T-helper 2 cell treated with Interferon-gamma antibody and Interleukin-4, amounts not matched to agents 5 μg/mL and 100 μg/mL, for 36 hours (primary cell): ENCODE measurements at places on chromosomes 2 and 18.
A peak's percentile ranks its signal among the peaks of the same experiment; 100 is the strongest.

DNA sequence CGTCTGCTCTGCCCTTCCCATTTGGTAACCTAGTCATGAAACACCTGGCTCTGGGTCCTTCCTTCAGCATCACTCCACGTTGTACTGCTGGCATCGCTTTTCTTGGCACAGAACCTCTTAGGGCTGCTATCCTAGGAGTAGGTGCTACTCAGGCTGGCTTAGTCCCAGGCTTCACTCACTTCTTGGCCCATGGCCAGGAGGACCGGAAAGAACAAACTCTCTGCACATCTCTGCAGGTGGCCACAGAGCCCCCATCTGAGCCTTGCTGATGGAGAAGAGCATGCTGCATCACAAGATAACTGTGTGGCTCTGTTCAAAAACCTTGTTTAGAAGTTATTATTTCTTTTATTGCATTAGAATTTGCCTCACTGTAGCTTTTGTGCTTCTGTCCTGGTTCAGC lies 447.2 kb upstream of the TNP1 start:
- H3K27ac ChIP-seq, result no peak overlapping the region
- H3K4me3 ChIP-seq, result no peak overlapping the region
- H3K36me3 ChIP-seq, result no peaks in the 10 kb centered on the region

DNA sequence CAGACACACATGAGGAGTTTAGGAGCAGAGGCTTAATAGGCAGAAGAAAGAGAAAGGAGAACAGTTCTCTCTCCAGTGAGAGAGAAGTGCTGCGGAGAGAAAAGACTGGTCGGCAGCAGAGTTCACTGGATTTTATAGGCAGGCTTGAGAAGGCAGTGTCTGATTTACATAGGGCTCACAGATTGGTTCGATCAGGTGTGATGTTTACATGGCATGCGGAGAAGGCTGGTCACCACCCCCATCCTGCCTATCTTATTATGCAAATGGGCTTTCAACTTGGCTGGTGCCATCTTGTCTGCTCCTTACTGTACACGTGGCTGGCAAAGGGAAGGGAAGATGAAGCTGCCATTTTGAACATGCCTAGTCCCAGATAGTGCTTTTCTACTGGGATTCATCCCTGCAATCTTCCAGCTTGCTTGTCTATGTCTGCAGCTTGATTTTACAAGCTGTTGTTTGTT lies 113.4 kb downstream of the AP1S3 start:
- H3K4me3 ChIP-seq, result no peak overlapping the region
- no peaks in the 10 kb centered on the region for H3K36me3 ChIP-seq
- H3K27me3 ChIP-seq, result peaks cover 4% of the 10 kb centered on the region
- no peak overlapping the region for H3K27ac ChIP-seq

- H3K27ac ChIP-seq, result no peak overlapping the region
- H3K27me3 ChIP-seq, result peaks cover 66% of the 10 kb centered on the region
- peak overlapping the region; percentile 44 for H3K4me3 ChIP-seq
- H3K4me1 ChIP-seq, result peaks cover 2% of the 10 kb centered on the region
- DNase-seq, result no peak
Measured at GRCh38 chr18:50192995-50193795, 1.8 kb downstream of the MYO5B start.

DNA sequence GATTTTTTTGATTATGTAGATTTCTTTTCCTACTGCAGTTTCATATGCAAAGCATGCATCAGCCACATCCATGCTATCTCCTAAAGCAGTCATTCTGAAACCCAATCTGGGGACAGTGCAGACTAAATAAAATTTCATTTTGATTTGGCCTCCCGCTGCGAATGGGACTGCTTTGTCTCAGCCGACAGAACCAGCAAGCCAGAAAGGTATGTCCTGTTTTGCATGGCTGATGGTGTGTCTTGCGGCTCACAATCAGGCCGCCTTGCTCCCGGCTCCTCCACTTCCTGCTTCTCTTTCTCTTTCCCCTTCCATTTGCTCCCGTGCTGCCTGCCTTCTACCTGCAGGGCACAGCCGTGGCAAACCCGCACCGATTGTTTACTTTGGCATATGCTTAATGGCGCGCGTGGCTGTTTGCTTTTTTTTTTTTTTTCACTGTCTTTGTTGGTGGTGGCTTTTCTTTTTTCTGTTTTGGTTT lies 419.6 kb upstream of the POU3F3 start:
- no peak for DNase-seq
- no peak overlapping the region for H3K27ac ChIP-seq
- peaks cover 18% of the 10 kb centered on the region for H3K27me3 ChIP-seq
- H3K4me3 ChIP-seq, result peak overlapping the region; percentile 41

DNA sequence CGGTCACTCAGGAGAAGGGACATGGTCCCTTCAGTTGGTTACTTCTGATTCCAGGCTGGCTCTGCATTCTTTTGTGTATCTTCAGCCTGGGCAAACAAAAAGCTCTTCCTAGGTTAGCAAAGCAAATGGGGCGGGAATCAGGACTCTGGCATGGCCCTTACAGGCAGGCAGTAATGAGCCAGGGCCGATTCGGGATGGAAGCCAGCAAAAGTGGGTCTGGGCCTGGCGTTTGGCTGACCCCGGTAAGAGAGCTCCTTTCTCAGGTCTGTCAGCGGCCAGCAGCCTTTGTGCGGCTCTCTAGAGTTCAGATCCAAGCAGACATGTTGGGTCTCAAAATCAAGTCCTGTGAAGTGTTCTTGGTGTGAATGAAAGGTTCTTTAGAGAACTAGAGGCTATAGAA lies 81.5 kb upstream of the EML6 start:
- DNase-seq, result no peak
- H3K27me3 ChIP-seq, result no peaks in the 10 kb centered on the region
- no peak overlapping the region for H3K27ac ChIP-seq
- H3K4me1 ChIP-seq, result peaks cover 5% of the 10 kb centered on the region
- H3K36me3 ChIP-seq, result peaks cover 70% of the 10 kb centered on the region
- H3K4me3 ChIP-seq, result no peak overlapping the region

GRCh38 chr18:11511434-11512095 lies 97.8 kb upstream of the SLC35G4 start:
- H3K27ac ChIP-seq, result no peak overlapping the region
- H3K4me1 ChIP-seq, result peaks cover 10% of the 10 kb centered on the region
- peaks cover 17% of the 10 kb centered on the region for H3K27me3 ChIP-seq
- no peak for DNase-seq
- no peaks in the 10 kb centered on the region for H3K36me3 ChIP-seq
- peak overlapping the region; percentile 12 for H3K4me3 ChIP-seq

DNA sequence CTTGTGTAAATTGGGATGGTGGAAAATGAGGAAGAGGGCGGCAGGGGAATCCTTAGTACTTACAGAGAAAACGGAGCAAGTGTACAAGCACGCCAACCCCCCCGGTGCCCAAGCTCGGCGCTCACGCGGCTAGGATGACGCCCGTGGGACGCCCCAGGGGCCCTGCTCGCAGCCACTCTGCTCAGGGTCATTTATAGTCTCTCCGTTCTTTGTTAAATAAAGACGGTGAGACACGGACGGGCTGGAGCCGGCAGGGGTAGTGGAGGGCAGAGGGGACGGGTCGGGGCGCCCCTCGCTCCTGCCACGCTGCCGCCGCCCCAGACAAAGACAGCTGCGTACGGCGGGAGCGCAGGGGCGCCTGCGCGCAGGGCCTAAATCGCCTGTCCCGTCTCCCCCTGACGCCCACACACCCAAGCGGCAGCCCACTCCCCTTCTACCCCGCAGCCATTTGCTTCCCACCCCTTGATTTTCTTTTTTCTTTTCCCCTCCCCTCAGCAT lies 37.8 kb downstream of the PCBP1 start:
- H3K36me3 ChIP-seq, result no peaks in the 10 kb centered on the region
- H3K4me1 ChIP-seq, result peaks cover 60% of the 10 kb centered on the region
- no peaks in the 10 kb centered on the region for H3K27me3 ChIP-seq
- peak overlapping the region; percentile 100 for H3K27ac ChIP-seq
- H3K4me3 ChIP-seq, result peak overlapping the region; percentile 88

GRCh38 chr2:205494537-205495235 lies 187.6 kb upstream of the NRP2 start:
- DNase-seq, result no peak
- H3K4me3 ChIP-seq, result no peak overlapping the region
- peaks cover 12% of the 10 kb centered on the region for H3K27me3 ChIP-seq
- H3K4me1 ChIP-seq, result no peaks in the 10 kb centered on the region
- no peaks in the 10 kb centered on the region for H3K36me3 ChIP-seq
- no peak overlapping the region for H3K27ac ChIP-seq

- no peak for DNase-seq
- H3K27me3 ChIP-seq, result peaks cover under 1% of the 10 kb centered on the region
- H3K4me1 ChIP-seq, result peaks cover 16% of the 10 kb centered on the region
- H3K36me3 ChIP-seq, result peaks cover 3% of the 10 kb centered on the region
- no peak overlapping the region for H3K4me3 ChIP-seq
Measured at GRCh38 chr18:12751503-12751884, 48.7 kb downstream of the PSMG2 start.

GRCh38 chr2:237189799-237190198 lies 104.1 kb downstream of the COPS8 start:
- H3K27me3 ChIP-seq, result peaks cover 3% of the 10 kb centered on the region
- H3K36me3 ChIP-seq, result no peaks in the 10 kb centered on the region
- no peak overlapping the region for H3K4me3 ChIP-seq
- no peaks in the 10 kb centered on the region for H3K4me1 ChIP-seq

DNA sequence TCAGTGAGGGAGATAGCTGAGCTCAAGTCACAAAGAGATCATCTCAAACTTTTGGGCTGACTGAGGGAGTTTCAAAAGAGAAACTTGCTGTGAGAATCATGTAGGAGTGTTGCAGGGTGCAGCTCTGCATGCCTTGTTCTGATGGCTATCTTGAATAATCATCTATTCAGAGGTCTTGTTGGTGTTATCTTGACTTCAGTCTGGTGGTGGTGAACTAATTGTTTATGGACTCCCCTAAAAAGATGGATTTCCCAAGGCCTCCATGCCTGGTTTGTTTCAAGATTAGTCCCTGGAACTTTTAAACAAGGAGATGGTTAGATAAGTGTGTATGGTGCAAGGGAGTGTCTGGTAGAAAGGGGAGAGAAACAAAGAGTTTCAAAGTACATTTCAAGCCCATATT lies 29.8 kb downstream of the SLC39A6 start:
- DNase-seq, result no peak
- H3K27me3 ChIP-seq, result peaks cover 16% of the 10 kb centered on the region

- no peak for DNase-seq
- no peak overlapping the region for H3K27ac ChIP-seq
- H3K4me3 ChIP-seq, result no peak overlapping the region
- no peaks in the 10 kb centered on the region for H3K36me3 ChIP-seq
- H3K4me1 ChIP-seq, result peaks cover 13% of the 10 kb centered on the region
Measured at GRCh38 chr2:127029350-127030051, 77.5 kb downstream of the BIN1 start.

GRCh38 chr2:228768818-228769217 lies 502.3 kb downstream of the PID1 start:
- H3K4me3 ChIP-seq, result no peak overlapping the region
- no peak overlapping the region for H3K27ac ChIP-seq
- H3K36me3 ChIP-seq, result no peaks in the 10 kb centered on the region
- no peaks in the 10 kb centered on the region for H3K4me1 ChIP-seq

DNA sequence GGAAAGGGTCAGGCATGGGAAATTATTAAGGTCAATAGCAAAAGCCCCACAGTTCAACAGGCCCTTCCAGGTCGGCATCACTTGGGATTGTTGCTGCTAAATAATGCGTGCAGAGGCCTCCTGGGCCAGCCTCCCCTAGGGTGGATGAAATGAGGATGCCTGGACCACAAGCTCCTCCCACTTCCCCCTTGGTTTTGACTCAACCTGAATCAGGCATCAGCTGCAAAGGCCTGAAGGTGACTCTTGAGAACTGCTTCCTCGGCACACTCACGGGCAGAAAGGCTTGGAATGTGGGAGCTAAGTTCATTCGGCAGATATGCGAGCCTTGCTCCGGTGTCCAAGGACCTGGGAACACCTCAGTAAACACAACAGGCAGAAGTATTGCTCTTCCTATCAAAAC lies 69.3 kb downstream of the MBP start:
- H3K27me3 ChIP-seq, result no peaks in the 10 kb centered on the region
- H3K36me3 ChIP-seq, result peaks cover 79% of the 10 kb centered on the region
- peak overlapping the region; percentile 93 for H3K4me3 ChIP-seq
- peaks cover 82% of the 10 kb centered on the region for H3K4me1 ChIP-seq
- DNase-seq, result peak; percentile 84

DNA sequence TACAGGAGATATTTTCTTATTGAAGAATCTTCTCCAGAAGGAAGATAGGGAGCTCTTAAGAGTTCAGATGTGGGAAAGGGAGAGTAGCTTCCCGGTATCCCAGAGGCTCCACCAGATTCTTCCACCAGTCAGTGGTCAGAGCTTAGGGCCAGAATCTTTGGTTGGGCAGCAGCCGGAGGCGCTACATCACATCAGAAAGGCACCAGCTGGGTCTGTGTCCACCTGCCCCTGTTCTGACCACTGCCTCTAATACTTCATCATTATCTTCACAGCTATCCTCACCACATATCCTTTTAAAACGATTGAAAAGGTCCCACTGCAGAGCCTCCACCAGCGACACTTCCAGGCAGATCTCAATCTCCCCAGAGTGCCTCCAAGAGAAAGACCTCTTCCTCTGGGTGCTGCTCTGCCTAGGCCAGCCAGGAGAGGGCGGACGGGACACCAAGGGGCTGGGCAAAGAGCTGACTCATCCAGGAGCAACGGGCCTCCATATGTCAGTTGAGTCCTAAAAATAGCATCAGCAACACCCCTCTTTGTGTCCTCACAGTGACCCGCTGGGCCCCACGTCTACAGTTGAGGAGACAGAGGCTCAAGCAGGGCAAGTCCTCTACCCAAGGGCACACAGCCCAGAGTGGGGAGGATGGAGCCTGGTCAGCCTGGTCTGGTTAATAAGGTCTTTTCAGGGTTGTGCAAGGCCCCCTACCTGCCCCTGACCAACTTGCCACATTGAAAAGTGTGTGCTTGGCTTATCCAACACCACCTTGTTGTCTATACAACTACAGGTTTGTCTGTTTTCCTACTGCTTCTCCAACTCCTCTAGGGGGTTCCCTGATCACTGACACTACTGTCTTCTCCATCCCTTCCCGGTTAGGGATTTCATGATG lies 81.2 kb downstream of the ADD2 start:
- H3K27ac ChIP-seq, result no peak overlapping the region
- DNase-seq, result no peak
- no peak overlapping the region for H3K4me3 ChIP-seq
- H3K36me3 ChIP-seq, result no peaks in the 10 kb centered on the region
- no peaks in the 10 kb centered on the region for H3K4me1 ChIP-seq

DNA sequence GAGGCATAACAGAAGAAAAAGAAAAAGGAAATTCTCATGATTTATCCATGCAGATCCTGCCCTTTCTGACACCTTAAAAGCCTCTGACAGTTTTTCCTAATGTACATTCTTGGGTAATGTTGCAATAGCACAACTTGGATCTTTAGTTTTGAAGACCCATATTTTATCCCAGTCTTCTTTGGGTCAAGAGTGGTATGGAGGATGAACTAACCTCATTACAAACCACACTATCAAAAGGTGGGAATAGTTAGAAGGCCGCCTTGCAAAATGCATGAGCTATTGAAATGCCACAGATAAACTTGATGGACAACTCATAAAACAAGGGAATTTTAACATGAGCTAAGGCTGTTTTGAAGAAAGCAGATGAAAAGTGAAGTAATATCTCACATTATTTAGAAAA lies 1479.8 kb upstream of the ACVR2A start:
- H3K36me3 ChIP-seq, result no peaks in the 10 kb centered on the region
- no peak overlapping the region for H3K27ac ChIP-seq
- H3K4me3 ChIP-seq, result no peak overlapping the region
- H3K27me3 ChIP-seq, result no peaks in the 10 kb centered on the region
- DNase-seq, result no peak
